Glutamatergic neuron (in vitro differentiated cells): ENCODE measurements at places on chromosomes 7 and 10.

DNA sequence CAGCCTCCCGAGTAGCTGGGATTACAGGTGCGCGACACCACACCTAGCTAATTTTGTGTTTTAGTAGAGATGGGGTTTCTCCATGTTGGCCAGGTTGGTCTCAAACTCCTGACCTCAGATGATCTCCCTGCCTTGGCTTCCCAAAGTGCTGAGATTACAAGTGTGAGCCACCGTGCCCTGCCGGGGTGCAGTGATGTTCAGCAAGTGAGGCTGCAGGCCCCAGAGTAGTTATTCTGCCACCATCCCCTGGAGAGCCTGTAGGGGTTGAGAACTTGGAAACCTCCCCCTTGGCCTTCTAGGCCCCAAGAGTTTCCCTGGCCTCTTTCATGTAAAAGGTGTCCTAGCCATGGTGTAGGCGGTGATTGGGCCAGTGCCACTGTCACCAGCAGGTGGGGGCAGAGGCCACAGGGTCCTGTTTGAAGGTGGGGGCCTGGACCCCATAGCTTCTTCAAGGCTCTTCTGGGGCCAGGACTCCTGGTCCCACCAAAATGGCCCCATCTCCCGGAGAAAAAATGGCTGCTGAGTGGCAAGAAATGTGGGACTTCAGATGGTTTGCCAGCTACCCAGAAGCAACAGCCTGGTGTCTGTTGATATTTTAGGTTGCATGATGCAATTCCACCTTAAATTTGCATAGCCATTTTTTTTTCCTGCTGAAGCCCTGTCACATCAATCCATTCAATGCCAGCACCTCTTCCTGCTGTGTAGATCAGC lies 25.5 kb upstream of the INMT start:
- no peak for DNase-seq

GRCh38 chr10:6269953-6270867 lies 67.5 kb downstream of the PFKFB3 start:
- no peak for DNase-seq

DNA sequence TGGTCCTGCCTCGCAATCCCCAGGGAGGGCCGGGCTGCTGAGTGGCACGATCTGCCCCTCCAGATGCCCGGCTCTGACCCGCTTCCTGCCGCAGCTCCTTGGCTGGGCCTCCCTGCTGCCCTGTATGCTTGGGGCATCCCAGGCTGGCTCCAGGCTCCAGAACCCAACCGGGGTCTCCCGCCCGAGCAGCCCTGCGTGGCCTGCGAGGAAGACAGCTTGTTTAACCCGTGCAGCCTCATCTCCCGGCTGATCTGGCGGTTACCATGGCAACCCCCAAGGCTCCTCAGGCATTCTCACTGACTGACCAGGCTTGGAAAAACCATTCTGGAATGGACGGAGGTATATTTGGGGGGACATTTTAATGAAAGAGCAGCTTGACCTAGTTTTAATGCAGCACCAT lies 232.4 kb upstream of the MYO3A start:
- peak; percentile 56 for DNase-seq

- peak; percentile 32 for DNase-seq
Measured at GRCh38 chr7:69837387-69838068, 239.3 kb downstream of the AUTS2 start.

GRCh38 chr7:105580022-105580740 lies 1.1 kb downstream of the EFCAB10 start:
- DNase-seq: no peak

DNA sequence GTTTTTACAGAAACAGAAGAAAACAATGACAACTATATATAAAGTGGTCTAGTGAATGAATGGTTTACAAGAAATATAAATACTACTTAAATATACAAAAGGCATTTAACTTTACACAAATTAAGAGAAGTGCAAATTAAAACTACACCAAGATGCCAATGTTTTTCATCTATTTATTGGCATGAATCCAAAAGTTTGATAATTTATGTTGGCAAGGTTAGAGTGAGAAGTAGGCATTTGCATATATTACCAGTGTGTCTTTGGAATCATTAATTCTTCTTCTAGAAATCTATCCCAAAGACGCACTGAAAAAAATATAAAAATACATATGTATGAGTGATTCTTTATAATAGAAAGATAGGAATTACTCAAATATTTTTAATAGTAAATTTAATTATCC lies 457.4 kb downstream of the MDFIC start:
- DNase-seq: no peak

DNA sequence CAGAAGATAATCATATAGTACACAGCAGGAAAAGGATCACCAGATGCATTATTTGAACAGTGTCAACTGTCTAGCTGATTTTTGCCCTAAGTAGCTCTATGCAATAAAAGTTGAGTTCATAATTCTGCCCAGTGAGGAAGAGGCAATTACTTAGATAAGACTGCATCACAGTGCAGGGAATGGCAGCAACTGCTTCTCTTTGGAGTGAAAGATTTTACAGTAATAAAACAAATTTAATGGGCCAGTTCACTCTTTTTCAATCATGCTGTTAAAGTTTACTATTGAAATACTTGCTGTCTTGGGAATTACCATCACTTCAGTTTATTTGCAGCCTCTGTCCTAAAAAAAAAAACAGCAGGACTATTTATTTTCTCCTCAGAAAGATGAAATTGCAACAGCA lies 907.9 kb downstream of the ANKRD7 start:
- DNase-seq: no peak

GRCh38 chr7:46855851-46856250 lies 726.1 kb downstream of the TNS3 start:
- DNase-seq: no peak

DNA sequence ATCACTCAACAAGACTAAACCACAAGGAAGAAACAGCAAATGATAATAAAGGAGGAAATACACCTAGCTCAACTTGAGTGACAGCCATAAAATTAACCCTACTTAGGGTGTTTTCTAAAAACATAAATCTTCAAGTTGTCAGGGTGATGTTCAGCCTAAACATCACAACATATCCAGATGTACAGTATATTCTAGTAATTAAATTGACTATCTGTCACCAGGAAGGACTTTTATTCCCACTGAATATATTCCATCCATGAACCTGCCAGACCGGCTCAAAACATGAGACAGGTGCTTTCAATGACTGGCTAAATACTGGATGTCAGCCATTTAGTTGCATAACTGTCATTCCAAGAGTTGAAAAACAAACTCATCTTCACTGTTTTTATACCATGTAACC lies 298.1 kb upstream of the NEBL start:
- DNase-seq: no peak

GRCh38 chr10:57917019-57917418 lies 350.7 kb downstream of the IPMK start:
- DNase-seq: no peak
